Activated T-cell treated with anti-CD3 and anti-CD28 coated beads, Interleukin-2, amount 50 U/mL, for 4 hours (primary cell): ENCODE measurements at places on chromosomes 11 and 22. TPM values are rescaled to one million over a fixed set of nuclear protein-coding genes. Genes with fewer than 3 reads are reported as not detected.

RAB1B gene
- total RNA-seq: 125 TPM

TLCD5 gene
- 0.23 TPM for total RNA-seq

DNA sequence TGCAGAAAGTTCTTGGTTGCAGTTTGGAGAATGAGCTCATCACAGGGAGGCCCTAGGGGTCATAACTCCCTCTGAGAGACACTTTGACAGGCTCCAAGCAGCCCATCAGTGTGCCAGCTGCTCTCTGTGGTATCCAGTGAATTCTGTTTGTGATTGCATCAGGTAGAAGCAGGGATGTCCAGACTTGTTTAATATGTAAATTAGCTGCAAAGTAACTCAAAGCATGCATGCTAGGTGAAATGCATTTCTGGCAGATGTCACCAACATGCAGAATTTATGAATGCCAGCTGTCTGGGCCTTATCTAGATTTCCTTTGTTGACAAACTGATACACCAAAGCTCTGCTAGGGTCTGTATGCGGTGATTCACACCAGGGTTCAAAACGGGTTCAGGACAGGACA lies 123.6 kb upstream of the MTNR1B start:
- no peak for DNase-seq

SUSD2 gene
- total RNA-seq: 1.7 TPM

GRCh38 chr11:133985981-133986944 lies 29.5 kb upstream of the IGSF9B start:
- no peak for DNase-seq

GRCh38 chr11:19258641-19259230 lies 18.0 kb upstream of the E2F8 start:
- no peak for DNase-seq

DNA sequence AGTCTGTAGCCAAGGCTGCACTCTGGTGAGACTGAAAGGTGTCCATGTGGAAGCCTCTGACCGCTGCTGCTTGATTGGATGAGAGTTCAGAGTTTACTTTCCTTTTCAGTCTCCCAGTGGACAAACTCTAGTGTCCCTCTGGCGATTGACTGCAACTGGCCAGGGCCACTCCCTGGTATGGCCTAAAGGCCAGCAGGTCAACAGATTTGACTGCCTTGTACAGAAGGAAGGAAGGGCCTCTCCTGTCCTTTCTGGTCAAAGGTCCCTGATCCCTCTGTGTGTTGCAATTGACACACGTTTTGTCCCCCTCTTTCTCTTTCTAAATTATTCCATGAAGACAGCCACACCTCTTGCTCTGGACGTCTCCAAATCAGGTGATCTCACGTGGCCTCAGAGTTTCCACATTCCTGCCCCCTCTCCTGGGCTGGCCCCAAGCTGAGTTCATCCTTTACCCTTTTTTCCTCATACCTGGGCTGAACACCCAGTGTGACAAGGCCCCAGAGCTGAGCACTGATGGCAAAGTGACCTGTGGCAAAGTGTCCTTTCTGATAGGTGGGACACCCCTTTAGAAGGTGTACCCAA lies 18.7 kb upstream of the FBLN1 start:
- DNase-seq: no peak

GAB2 gene
- 1.9 TPM for total RNA-seq

DNA sequence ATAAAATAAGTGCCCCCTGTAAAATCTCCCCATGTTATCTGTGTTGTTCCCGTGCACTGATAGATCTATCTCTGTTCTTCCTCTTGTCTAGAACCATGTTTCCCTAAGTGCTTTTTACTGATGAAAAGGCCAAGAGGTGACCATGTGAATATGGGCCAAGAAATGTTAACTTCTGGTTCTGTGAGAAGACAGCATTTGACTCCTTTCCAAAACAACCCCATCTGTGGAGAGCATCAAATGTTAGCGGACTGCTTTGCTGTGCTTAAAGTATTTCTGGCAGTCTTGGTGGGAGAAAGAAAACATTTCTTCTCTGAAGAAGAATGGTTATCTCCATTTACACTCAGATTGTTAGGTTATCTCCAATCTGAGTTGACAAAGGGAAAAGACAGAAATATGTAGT lies 58.6 kb upstream of the GUCY1A2 start:
- no peak for DNase-seq

GRCh38 chr22:49334449-49334789 lies 493.3 kb downstream of the BRD1 start:
- DNase-seq: no peak

DNA sequence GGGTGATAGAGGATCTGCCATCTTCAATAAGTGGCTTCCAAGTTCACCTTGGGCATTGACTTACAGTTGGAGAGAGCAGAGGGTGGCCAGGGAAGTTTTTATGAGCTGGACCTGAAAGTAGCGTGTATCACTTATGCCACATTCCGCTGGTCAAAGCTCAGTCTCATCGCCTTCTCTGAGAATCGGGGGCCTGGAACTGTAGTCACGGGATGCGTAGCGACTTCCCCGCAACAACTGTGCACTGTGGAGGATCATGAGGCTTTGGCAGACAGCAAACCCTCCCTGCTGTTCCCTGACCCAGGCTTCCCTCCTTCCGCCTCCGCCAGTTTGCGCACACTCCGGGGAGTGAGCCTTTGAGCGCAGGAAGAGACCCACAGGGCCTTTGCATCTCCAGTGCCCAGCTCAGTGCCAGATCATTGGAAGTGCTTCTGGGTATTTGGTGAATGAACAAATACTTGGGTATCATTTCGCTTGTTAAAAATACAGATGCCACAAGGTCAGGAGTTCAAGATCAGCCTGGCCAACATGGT lies 95.5 kb downstream of the CEP164 start:
- no peak for DNase-seq

DNA sequence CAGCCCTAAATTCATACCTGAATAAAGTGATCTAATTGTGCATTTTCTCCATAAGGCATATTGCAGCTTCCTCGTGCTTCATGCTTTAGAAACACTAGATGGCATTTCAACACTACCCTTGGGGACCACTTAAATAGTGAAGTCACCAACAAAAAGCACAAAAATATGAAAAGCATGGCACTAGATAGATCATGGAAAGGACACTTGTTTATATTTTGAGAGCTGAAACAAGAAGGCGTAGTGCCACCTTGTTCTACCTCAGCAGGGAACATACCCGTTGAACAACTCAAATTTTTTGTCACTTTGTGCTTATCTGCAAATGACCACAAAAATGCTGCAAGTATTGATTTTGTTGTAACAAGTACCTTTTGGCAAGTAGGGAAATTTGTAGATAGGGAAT lies 8.6 kb downstream of the TBCEL start:
- DNase-seq: no peak

EMID1 gene
- 0.20 TPM for total RNA-seq

- no peak for DNase-seq
Measured at GRCh38 chr11:3197044-3197695, 21.4 kb downstream of the MRGPRG start.

DNA sequence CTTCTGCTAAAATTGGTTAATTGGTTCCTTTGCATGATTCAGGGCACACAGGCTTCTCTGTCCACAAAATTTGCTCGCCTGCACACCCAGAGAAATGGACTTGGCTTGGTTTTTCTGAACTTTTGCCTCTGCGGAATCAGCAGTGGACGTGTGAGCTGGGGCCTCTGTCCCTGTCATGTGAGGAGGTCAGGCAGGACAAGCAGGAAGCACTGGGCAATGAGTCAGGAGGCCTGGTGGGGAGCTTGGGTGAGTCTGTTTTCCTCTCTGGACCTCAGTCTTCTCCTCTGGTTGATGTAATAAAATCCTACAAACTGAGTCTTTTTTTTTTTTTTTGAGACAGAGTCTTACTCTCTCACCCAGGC lies 10.4 kb upstream of the CELSR1 start:
- no peak for DNase-seq

LYVE1 gene
- 0.33 TPM for total RNA-seq

CHRNA10 gene
- total RNA-seq: 1.1 TPM

DNA sequence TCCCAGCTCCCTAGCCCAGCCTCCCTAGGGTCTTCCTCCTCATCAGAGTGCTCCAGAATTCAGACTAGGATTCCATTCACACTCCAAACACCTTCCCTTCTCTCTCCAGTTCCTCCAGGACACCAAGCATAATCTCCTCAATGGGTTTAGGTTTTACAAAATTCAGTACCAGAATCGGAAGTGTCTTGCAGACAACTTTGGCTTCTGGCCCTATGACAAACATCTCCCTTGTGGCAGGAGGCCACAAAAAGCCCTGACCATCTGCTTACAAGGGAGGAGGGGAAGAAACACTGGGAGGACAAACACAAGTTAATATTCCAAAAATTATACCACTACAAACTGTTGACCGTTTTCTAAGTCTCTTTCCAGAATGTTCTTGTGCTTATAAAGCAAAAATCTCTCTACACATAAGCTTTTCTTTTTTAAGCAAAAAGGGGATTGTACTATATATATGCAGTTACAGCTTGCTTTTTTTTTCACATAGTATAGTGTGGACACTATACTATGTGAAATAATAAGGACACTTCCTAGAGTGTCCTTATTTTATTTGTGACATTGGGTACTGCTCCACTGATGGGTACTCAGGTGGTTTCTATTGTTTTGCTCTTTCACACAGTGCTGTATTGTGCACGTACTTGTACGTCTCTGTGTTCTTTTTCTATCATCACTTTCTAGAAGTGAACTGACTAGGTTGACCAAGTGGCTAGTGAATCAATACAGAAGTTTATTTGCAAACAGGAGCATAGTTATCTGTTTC lies 78.7 kb downstream of the BDNF start:
- no peak for DNase-seq

OR4D10 gene
- not detected for total RNA-seq

HBB gene
- not detected for total RNA-seq

DNA sequence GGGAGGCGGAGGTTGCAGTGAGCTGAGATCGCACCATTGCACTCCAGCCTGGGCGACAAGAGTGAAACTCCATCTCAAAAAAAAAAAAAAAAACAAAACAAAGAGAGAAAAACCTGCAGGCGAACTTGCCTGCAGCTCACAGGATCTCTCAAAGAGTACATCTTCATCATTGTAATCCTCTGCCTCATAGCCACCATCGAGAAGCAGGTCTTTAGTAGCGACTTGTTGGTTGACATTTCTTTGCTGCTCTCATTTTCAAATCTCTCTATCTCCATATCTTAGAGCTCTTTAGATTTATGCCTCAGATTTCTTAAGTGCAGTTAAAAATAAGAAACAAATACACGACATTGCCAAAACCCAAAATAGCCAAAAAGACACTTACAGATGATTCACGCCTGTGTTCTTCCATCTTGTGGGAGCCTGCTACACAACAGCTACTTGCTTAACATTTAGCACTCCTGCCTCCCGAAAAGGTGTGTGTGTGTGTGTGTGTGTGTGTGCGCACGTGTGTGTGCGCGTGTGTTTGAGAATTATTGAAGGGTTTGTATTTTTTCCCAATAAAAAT lies 14.6 kb downstream of the FAM227A start:
- DNase-seq: no peak

GRCh38 chr11:125662689-125663088 lies 18.0 kb downstream of the ACRV1 start:
- no peak for DNase-seq

DNA sequence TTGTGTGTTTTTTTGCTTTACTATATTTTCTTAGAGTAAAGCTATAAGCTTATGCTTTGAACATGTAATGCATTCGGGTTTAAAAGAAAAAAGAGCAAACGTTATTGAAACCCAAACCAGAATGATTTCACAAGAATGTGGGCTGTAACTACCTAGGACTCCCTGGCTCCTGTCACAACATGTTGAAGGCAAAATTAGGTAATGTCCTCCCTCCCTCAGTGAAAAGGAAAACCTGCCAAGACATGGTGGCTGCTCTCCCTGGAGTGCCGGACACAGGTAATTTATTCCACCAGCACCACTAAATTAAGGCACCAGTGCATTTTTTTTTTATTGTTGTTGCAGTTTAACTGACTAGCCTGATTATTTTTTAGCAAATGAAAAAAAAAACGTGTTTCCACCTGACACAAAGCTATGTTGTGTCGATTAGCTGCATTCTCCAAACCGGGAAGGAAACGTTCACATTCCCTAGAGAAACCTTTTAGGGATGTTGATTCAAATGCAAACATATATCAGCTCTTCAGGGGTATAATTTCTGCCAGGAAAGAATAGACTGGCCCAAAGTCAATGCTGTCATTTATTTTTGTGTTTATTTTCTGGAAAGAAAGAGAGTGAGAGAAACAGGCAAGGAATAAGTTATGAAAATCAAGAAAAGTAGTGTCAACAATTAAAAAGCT lies 134.6 kb downstream of the CCDC34 start:
- DNase-seq: no peak

DNA sequence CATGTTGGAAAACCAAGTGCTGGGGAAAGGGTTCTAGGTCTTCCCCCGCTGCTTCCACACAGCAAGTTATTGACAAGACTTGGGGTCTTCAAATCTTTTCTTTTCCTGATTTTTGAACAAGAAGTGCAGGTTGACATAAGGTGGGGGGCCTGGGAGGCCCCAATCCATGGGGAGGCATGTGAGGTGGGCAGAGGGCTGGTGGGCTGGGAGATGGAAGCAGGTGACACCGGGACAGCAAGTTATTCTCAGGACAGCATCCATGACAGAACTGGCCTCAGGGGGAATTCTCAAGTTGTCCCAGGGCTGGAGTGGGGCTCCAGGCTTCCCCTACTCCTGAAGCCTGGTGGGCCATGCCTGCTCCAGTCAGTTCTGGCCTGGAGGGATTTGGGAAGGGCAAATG lies 5.5 kb downstream of the FGF19 start:
- DNase-seq: no peak

CDON gene
- total RNA-seq: 3.3 TPM

- DNase-seq: no peak
Measured at GRCh38 chr11:132452616-132453015, 1079.7 kb downstream of the OPCML start.

DNA sequence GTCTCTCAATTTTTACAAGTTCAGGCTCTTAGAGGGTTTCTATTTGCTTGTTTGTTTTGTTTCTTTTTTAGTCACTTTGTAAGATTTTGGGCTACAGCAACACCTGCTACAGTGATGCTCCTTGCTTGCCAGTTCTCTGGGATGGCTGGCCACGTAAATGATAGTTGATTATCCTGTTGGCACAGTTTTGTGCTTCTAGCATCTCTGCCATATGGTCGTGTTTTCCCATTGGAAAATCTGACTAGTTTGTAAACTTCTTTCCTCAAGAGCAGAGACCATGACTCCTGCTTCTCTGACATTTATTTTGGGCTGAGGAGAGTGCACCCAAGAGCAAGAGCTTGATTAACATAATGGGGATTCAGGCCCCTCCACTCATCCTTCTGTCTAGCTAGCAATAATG lies 1621.6 kb upstream of the RAG2 start:
- DNase-seq: no peak
